ENCODE measurements at places on chromosomes 13 and 19.

DNA sequence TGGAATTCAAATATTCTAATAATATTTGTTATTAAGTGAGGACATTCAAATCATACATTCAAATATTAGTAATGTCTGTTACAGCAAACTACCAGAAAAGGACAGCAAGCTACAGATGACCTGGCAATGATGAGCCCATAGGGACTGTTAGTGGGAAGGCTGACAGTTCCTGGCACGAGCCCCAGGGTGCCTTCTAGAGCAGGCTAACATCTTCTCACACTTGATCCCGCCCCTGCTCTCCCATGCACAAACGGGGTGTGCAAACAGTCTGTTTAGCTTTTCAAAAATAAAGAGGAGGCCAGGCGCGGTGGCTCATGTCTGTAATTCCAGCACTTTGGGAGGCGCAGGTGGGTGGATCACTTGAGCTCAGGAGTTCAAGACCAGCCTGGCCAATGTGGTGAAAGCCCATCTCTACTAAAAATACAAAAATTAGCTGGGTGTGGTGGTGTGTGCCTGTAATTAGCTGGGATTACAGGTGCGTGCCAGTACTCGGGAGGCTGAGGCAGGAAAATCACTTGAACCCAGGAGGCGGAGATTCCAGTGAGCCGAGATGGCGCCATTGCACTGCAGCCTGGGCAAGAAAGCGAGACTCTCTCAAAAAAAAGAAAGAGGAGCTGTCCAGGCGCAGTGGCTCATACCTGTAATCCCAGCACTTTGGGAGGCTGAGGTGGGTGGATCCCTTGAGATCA is 9.6 kb upstream of the GARRE1 start:
- peak; percentile 56 for DNase-seq

- DNase-seq, result peak; percentile 16
Observed at GRCh38 chr13:37136187-37136586, 30.7 kb upstream of the CSNK1A1L start.

DNA sequence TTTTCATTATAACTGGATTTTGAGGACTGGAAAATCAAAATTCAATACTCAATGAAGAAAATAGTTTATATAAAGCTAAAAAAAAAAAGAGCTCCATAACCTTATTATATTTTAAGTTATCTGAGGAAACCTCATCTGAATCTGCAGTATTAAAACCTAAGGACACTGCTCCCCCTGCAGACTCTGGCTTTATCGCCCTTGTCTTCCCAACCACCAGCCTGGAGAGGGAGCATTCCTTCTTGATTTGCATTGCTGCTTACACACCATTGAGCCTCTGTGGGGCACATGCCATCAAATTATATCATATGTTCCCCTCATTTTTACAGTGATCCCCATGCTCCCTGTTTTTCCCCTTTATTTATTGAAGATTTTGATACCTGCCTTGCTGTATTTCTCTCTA is 871.4 kb upstream of the GPC6 start:
- DNase-seq, result peak; percentile 1

GRCh38 chr13:20195801-20196200 is 3.1 kb upstream of the GJB2 start:
- DNase-seq, result no peak

- DNase-seq, result no peak
Observed at GRCh38 chr13:23067129-23067528, 113.7 kb upstream of the SGCG start.

DNA sequence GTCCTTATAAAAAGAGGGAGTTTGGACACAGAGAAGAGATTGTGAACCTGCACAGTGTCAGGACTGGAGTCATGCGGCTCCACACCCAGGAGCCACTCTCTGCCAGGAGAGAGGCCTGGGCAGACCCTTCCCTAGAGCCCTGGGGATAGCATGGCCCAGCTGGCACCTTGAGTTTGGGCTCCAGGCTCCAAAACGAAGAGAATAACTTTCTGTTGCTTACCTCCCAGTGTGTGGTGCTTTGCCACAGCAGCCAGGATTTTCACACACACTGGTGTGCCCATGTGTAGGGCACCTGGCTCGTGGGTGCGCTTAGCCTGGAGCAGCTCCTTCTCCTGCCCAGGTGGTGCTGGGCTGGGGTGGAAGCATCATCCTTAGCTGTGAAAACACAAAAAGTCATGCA is 344.3 kb downstream of the TEX29 start:
- no peak for DNase-seq

DNA sequence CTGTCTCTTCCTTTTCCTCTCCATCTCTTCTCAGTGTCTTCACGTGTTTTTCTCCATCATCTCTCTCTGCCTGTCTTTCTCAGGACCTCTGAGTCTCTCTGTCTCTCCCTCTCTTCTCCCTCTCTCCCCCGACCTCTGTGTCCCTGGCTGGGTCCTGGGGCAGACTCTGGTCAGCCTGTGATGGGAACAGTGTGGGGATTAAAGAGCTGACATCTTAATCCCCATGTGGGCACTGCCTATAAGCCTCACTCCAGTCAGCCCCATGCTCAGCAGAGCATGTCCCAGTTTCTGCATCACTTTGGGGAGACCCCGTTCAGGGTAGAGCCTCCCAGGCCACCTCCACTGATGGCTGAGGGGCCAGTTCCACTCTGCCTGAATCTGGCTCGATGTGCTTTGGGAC is 16.2 kb downstream of the EGLN2 start:
- DNase-seq, result no peak

GRCh38 chr19:18672044-18672451 is 11.4 kb upstream of the CRTC1 start:
- DNase-seq, result no peak

DNA sequence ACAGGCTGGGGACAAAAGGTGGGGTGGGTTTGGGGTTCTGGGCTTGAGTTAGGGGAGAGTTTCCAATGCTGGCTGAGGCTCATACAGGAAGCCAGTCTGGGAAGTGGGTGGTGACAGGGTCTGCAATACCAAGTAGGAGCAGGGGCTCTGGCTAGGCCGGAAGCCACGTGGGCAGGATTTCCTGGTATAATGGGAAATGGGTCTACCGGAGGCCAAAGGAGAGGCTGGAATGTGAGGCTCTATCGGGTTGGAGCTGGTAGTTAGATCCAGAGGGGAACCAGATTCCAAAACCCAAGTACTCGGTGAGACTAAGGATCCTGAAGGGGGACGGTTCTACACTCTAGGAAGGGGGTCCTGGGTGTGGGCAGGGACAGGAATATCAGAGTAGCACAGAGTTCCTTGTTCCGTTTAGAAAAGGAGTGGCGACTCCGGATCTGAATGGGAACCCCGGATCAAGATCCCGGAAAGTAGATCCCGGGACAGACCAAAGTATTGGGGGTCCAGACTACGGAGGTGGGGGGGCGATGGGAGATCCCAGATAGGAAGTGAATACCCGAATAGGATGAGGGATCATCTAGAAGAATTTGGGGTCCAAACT is 802 bp downstream of the CDC37 start:
- DNase-seq, result peak; percentile 57

- DNase-seq, result no peak
Observed at GRCh38 chr19:16821081-16821480, 8.1 kb upstream of the SIN3B start.

DNA sequence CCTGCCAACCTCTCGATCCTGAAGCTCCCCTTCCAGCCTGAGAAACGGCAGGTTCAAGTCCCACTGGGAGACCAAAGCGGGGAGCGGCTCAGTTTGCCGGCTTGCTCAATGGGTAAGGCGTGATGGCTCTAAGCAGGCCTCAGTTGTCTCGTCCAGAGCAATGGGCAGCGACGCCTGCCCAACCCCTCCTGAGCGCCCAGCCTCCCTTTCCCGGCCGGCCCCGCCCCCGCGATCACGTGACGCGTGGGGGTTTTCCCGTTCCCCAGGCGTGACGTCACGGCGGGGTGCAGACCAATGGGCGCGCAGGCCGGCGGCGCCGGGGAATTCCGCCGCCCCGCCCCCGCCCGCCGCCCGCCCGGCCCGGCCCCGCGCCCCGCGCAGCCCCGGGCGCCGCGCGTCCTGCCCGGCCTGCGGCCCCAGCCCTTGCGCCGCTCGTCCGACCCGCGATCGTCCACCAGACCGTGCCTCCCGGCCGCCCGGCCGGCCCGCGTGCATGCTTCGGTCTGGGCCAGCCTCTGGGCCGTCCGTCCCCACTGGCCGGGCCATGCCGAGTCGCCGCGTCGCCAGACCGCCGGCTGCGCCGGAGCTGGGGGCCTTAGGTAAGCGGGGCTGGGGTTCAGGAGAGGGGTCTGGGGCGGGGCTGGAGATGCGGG is at the start of gene RELB:
TSS of gene RELB (plus strand) at position 378 of the 653 bp plus-strand sequence. CDS start at position 494, 116 bp downstream.
- peak; percentile 99 for DNase-seq

DNA sequence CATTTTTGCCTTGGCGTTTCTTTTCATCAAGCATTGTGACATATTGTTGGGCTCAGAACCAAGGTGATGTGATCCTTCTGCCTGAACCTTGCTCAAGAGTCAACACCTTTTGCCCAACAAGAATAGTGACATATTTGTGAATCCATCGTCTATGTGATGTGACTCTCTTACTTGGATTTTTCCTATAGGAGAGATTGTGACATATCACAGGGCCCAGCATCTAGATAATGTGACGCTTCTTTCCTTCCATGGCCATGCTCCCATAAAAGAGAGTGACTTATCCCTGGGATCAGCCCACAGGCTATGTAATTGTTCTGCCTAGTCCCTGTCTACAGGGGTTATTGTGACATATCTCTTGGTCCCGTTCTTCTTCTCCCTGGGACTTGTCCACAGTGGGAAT is 8.5 kb upstream of the ZNF429 start:
- DNase-seq, result no peak

DNA sequence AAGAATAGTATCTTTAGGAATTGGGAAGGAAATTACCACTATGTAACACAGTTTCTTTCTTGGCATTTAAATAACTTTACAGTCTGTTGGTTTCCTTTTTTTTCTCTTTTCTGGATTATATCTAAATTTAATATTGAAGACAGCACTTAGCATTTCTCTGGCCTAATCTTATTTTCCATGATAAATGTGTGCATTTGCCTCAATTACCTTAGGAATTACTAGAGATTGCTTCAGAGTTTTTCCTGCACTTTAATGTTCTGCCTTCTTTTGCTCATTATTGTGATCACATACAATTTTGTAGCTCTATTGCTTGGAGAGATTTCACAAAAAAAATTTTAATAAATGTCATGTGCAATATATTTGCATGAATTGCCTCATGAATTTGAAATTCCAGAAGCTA is 25.1 kb downstream of the DCT start:
- DNase-seq, result no peak

GRCh38 chr19:46529622-46530451 is 34.2 kb upstream of the PNMA8B start:
- DNase-seq, result peak; percentile 87

- DNase-seq, result no peak
Observed at GRCh38 chr19:30742406-30742938, 370.3 kb downstream of the ZNF536 start.

- no peak for DNase-seq
Observed at GRCh38 chr13:50396001-50396400, 380.8 kb downstream of the KCNRG start.

- DNase-seq, result no peak
Observed at GRCh38 chr19:3977242-3978143, 6.6 kb upstream of the DAPK3 start.

GRCh38 chr19:277131-277530 is 14.1 kb downstream of the PLPP2 start:
- no peak for DNase-seq

DNA sequence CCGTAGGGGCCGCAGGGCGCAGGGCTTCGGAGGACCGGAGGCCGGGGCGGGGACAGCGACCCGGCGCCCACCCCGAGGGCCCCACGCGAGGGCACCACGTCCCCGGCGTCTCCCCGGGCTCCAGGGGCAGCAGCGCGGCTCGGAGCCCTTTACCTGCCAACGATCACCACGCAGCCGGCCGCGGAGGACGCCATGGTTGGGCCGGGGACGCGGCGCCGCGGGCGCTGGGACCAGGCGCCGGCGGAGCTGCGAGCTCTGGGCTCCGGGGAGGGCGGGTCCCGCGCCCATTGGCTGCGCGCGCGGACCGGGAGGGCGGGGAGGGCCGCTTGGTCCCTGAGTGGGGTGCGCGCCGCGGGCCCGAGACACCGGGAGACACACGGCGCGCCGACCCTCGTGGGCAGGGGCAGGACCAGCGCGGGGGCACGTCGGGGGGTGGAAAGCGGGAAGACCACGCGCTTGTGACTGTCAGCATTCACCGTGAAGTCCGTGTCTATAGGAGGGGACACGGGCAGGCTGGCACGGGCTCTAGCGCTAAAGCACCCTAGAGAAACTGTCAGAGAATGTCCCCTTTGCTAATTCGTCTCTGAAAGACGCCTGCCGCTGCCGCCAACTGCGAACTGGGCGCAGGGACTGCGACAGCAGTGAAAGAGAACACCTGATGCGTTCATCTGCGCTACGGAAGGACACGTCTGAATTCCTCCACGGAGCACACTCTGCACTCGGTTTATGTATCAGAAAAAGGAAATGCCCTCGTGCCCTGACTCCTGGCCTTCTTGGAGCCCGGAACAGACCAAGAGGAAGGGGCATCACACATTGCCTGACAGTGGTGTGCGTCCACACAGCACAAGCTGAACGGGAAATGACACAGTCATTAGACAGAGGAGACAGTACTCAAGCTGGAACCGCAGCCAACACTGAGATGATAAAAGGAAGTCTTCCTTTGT is at the start of gene CRYL1:
TSS of gene CRYL1 (minus strand) at position 257 of the 944 bp plus-strand sequence. CDS start at position 194, 63 bp downstream.
- peak; percentile 96 for DNase-seq

- no peak for DNase-seq
Observed at GRCh38 chr13:71089056-71089455, 777.9 kb downstream of the DACH1 start.

GRCh38 chr13:113820813-113821651 is 42.8 kb downstream of the GAS6 start:
- DNase-seq, result peak; percentile 93

- no peak for DNase-seq
Observed at GRCh38 chr13:74533226-74533625, 399.0 kb upstream of the KLF12 start.

DNA sequence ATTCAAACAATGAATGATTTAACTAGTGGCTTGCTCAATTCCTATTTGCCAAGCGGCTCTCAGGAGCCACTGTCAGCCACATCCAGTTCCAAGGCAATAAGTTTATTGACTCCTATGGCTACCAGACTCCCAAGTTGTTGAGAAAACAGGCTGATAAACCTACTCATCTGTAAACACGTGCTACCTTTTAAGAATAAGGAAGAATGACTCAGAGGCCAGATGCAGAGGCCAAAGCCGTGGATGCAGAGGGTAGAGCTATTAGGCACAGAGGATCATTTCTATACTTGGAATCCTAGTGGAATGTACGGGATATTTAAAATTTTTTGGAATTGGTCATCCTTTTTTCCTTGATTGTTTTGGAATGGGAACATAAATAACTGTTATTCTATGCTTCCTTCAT is 1921.1 kb downstream of the OLFM4 start:
- no peak for DNase-seq

GRCh38 chr19:42270346-42271044 is 1.4 kb downstream of the CIC start:
- peak; percentile 79 for DNase-seq

Data from GM03348 (cell line).